Lower lobe of right lung (tissue), 2 donors: ENCODE measurements at places on chromosomes 3 and 15. TPM values are rescaled to one million over a fixed set of nuclear protein-coding genes. Genes with fewer than 3 reads are reported as not detected.

GOLGA6L2 gene
- not detected for total RNA-seq

GRCh38 chr3:74281705-74282104 lies 332.8 kb downstream of the CNTN3 start:
- H3K27me3 ChIP-seq, result no peaks in the 10 kb centered on the region
- H3K36me3 ChIP-seq, result no peaks in the 10 kb centered on the region
- H3K4me3 ChIP-seq, result no peak overlapping the region
- no peaks in the 10 kb centered on the region for H3K4me1 ChIP-seq
- H3K27ac ChIP-seq, result no peak overlapping the region

EMC7 gene
- 63.1 TPM for total RNA-seq

FAM81A gene
- total RNA-seq, result 1.8 TPM

GRCh38 chr15:96262097-96262496 lies 68.4 kb upstream of the NR2F2 start:
- H3K36me3 ChIP-seq, result no peaks in the 10 kb centered on the region
- peaks cover 15% of the 10 kb centered on the region for H3K4me1 ChIP-seq
- no peaks in the 10 kb centered on the region for H3K27me3 ChIP-seq

XCR1 gene
- 0.32 TPM for total RNA-seq

DNA sequence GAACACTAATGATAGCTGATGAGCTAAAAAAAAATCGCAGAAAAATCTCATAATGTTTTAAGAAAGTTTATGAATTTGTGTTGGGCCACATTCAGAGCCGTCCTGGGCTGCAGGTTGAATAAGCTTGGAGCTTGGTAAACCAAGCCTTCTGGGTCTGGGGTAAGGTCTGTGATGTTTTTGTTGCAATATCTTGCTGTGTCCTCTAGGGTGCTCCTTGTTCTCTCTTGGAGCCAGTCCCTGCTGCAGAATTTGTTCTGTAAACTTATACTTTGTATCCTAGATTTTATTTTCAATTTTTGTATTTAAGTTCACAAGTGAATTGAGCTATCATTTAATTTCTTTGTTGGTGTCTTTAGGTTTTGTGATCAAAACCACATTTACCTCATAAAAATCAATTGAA lies 143.7 kb downstream of the NR1D2 start:
- no peaks in the 10 kb centered on the region for H3K4me1 ChIP-seq
- H3K27ac ChIP-seq, result no peak overlapping the region
- DNase-seq, result no peak
- H3K27me3 ChIP-seq, result no peaks in the 10 kb centered on the region
- H3K36me3 ChIP-seq, result no peaks in the 10 kb centered on the region
- H3K4me3 ChIP-seq, result no peak overlapping the region

CYP8B1 gene
- total RNA-seq, result not detected

FGF7 gene
- total RNA-seq, result 24.2 TPM

DNA sequence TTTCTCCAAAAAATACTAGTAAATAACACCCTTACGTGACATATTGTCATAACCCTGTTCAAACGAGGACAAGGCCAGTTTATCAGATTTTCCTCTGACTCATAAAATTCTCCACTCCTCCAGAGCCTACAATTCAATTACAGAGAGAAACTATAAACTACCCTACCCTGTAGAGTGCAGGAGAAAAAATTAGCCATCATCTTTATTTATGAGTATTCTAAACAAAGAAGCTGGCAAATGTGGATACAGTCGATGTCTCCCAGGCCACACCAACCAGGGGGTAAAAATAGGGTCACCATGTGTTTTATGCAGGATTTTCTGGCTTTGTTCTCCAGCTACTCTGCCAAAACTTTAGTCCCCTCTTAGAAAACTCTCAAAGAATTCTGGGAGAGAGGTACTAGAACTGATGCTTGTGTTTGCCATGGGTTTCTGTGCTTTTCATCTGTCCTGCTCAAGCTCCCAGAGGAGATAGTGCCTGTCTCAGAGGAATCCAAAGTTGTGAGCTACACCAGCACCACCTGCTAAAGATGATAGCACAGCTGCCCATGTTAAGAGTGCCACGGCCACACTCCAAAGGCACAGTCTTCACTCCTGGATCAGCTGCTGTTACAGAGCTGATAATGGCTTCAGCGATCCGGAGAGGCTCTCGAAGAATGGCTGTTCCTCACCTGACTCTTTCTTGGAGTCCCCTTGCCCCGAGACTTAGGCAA lies 150.2 kb downstream of the IMPG2 start:
- H3K27me3 ChIP-seq, result no peaks in the 10 kb centered on the region
- no peak overlapping the region for H3K27ac ChIP-seq
- H3K36me3 ChIP-seq, result no peaks in the 10 kb centered on the region
- no peak for DNase-seq
- no peaks in the 10 kb centered on the region for H3K4me1 ChIP-seq

AGBL1 gene
- 12.0 TPM for total RNA-seq

DNA sequence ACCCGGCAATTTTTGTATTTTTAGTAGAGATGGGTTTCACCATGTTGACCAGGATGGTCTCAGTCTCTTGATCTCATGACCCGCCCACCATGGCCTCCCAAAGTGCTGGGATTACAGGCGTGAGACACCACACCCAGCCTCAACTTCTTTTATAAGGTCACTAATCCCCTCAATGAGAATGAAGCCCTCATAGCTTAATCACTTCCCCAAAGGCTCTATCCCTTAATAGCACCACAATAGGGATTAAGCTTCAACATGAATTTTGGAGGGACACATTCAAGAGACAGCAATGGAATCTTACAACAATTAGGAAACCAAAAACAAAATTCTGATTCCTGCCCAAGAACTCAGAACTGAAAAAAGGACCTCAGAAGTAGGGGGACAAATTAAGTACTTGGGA lies 126.8 kb downstream of the ATP1B3 start:
- H3K27me3 ChIP-seq, result no peaks in the 10 kb centered on the region
- no peaks in the 10 kb centered on the region for H3K36me3 ChIP-seq
- DNase-seq, result no peak
- no peak overlapping the region for H3K27ac ChIP-seq

GRCh38 chr15:69790632-69791031 lies 307.1 kb downstream of the TLE3 start:
- DNase-seq, result no peak
- H3K27ac ChIP-seq, result no peak overlapping the region
- no peaks in the 10 kb centered on the region for H3K27me3 ChIP-seq
- no peak overlapping the region for H3K4me3 ChIP-seq
- no peaks in the 10 kb centered on the region for H3K36me3 ChIP-seq

- DNase-seq, result peak; percentile 79
- no peaks in the 10 kb centered on the region for H3K27me3 ChIP-seq
- H3K4me3 ChIP-seq, result no peak overlapping the region
- H3K4me1 ChIP-seq, result peaks cover 19% of the 10 kb centered on the region
- no peaks in the 10 kb centered on the region for H3K36me3 ChIP-seq
Observed at GRCh38 chr15:80615783-80616391, 79.2 kb upstream of the ABHD17C start.
